NCI-H774 (cell line): ENCODE measurements at places on chromosomes 3 and 15.

DNA sequence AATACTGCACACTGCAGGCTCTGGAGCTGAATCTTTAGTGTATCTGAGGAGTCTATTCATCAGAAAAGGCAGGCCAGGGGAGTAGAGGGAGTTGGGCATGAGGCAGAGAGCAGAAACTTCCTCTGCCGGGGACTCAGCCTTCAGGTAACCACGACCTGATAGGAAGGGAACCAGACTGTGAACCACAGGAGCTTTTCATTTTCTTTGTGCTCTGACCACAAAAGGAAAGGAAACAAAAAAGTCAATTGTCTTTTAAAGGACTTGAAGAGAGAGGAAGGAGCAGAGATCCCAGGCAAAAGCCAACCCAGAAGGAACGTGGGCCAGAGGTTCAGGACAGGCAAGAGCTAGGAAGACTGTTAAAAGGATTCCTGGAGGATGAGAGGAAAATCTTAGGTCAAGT lies 573.3 kb downstream of the EPHB1 start:
- DNase-seq: no peak

- DNase-seq: peak; percentile 37
Measured at GRCh38 chr15:77118882-77119321, 48.0 kb upstream of the TSPAN3 start.

GRCh38 chr3:113498221-113499005 lies 16.5 kb downstream of the SPICE1 start:
- DNase-seq: no peak

- no peak for DNase-seq
Measured at GRCh38 chr3:177353140-177353539, 155.9 kb upstream of the TBL1XR1 start.

DNA sequence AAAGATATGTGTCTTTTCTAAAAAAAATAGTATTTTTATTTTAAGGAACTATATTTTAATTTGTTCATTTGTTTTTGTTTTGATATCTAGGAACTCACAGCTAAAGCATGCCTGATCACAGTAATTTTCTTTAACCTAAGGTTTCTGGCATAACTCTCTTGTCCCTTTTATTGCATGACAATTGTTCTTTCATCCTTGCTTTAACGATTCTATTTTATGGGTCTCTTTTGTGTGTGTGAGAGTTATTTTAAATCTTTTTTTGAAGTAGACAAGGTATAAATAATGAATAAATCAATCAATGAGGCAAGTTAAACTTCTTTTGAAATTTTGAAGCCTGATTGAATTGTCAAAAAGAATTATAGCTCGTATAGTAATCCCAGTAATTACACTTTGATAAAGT lies 747.8 kb upstream of the GOLIM4 start:
- DNase-seq: no peak

- DNase-seq: no peak
Measured at GRCh38 chr15:28917791-28918140, 32.0 kb downstream of the APBA2 start.

DNA sequence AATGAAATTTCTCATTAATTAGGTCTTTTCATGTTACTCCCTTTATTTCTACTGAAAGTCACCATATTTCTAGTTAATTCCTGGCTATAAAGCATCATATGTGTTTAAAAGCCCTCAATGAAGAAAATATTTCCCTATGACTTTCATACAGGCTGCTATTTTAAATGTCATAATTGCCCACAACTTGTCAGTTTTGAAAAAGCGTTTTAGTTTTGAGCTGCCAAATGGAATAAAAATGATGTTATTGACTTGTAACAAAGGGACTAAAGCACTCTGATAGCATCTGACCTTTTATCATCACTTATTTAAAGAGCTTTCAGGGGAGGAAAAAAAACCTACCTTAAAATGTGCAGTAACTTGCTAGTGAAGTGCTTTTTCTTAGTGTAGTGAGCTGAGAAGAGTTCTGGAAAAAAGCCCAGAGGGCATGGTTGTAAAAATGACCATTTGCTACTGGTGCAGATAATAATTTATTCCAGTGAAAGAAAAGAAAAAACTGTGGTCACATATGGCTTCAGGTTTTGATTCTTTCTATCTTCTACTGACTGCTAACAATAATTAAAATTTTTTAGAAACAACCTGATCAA lies 877.2 kb downstream of the CADM2 start:
- no peak for DNase-seq

DNA sequence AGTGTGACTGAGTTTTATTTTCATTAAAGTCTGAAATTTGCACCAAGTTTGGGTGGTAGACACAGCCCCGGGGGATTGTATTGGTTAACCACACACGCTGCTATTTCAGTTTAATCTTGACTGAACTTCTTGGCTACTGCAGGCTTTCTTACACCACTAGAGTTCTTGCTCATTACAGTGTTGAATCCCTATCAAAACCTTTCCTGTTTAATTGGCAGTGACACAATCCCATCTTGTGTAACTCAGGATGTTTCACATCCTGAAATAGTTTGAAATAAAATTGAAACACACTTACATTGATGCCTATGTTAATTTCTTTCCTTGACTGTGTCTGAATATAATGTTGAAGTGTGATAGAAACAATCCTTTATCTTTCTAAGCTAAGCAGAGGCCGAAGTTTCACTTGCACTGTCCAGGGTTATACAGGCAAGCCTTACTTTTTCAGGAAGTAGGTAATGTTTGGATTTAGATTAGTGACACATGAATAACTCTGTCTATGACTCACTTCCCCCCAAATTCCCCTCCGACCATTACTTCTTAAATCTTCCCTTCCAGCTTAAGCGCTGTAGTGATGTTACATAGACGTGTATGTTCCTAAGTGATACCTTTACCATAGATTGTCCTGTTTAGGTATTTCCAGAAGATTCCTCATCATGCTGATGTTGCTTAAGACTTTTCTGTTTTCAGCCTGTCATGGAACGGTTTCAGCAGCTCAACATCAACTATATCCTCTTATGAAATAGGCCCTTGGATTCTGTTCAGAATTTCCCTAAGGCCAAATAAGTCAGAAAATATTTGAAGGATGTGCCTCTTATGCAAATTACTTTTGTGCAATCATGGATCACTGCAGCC lies 16.8 kb downstream of the ATG7 start:
- no peak for DNase-seq
